Stimulated activated CD4-positive, alpha-beta T cell treated with anti-CD3 and anti-CD28 coated beads, Interleukin-1b, Interleukin-23, amount 100 ng/mL, for 1 hour (primary cell): ENCODE measurements at places on chromosomes 1 and 21.

GRCh38 chr21:17089091-17089491 is 423.8 kb upstream of the CXADR start:
- no peak for DNase-seq

- DNase-seq: no peak
Measured at GRCh38 chr21:35465741-35466140, 416.6 kb upstream of the RUNX1 start.

GRCh38 chr1:58883037-58883887 is 99.4 kb upstream of the JUN start:
- no peak for DNase-seq

- no peak for DNase-seq
Measured at GRCh38 chr1:63928186-63929105, 154.6 kb downstream of the ROR1 start.

GRCh38 chr21:39538453-39539042 is 74.2 kb upstream of the B3GALT5 start:
- no peak for DNase-seq

- no peak for DNase-seq
Measured at GRCh38 chr1:157269656-157270375, 131.6 kb upstream of the ETV3 start.

- DNase-seq: no peak
Measured at GRCh38 chr1:107879927-107880326, 85.1 kb downstream of the VAV3 start.

DNA sequence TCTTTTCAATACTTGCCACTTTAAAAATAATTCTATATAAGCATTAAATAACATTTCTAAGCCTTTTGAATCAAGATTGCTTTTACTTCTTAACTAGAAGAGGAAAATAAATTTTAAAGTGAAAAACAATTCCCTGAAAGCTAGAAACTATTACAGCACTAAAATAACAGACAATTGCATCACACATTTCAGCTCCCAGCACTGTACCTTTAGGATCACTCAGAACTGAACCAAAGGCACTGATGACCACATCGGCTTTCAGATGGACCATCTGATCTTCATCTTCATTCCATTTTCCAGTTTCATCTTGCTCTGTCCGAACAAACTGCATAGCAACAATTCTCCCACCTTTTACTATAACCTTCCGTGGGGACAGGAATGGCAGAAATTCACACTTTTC is 347.3 kb downstream of the DPYD start:
- no peak for DNase-seq

DNA sequence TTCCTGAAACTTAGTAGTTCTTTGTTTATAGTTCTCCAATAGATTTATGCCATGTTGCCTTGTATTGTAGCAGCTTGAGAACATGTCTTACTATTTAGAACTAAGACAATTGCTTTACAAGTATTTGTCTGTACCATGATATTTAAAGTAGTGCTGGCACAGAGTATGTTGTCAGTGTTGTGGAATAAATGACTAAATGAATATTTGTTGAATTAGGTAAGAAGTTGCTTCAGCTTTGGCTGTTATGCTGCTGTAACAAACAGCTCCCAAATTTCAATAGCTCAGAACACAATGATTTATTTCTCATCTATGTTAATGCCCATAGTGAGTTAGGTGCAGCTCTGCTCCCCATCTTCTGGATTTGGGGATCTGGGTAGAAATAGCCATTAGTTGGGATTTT is 90.2 kb upstream of the VCAM1 start:
- no peak for DNase-seq

- DNase-seq: no peak
Measured at GRCh38 chr1:240174734-240175133, 83.1 kb downstream of the FMN2 start.

DNA sequence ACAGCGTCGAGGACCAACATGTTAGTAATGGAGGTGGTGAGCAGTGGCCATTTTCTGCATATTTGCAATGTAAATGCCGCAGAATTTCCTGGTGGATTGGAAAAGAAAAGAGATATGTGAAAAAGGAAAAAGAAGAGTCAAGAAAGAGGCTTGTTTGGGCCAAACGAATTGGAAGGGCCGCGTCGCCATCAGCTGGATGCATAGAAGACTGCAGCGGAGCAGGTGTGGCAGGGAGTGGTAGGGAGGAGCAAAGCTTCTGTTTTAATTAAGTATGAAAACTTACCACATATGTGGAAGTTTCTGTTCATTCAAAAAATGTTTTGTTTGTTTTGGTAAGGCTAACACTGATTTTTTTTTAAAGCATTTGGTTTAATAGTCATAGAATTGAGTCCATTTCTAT is 690.7 kb downstream of the NCAM2 start:
- no peak for DNase-seq
